AG08395 (cell line): ENCODE measurements at places on chromosomes 16 and 17.

GRCh38 chr16:85170066-85170491 is 57.8 kb upstream of the CIBAR2 start:
- no peak for DNase-seq

DNA sequence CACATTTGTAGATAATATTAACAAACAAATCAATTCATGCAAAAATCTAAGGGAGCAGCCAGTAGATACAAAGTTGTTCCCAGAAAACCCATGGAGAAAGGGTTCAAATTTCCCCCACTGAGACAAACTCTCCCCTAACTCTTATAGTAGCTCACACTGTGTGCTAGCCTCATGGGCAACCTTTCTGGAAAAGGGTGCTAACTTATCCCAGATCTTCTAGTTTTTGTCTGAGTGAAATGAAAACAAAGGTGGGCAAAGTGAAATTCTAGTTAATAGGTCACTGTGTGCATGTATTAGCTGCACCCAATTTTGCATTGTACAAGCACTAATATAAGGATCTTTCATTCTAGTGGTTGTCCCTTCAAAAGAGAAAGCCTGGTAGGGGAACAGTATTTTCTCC is 9.9 kb upstream of the USP32 start:
- no peak for DNase-seq

GRCh38 chr17:6334386-6334785 is 100.5 kb downstream of the AIPL1 start:
- no peak for DNase-seq

- no peak for DNase-seq
Measured at GRCh38 chr16:1620391-1620790, 8.2 kb downstream of the CRAMP1 start.

DNA sequence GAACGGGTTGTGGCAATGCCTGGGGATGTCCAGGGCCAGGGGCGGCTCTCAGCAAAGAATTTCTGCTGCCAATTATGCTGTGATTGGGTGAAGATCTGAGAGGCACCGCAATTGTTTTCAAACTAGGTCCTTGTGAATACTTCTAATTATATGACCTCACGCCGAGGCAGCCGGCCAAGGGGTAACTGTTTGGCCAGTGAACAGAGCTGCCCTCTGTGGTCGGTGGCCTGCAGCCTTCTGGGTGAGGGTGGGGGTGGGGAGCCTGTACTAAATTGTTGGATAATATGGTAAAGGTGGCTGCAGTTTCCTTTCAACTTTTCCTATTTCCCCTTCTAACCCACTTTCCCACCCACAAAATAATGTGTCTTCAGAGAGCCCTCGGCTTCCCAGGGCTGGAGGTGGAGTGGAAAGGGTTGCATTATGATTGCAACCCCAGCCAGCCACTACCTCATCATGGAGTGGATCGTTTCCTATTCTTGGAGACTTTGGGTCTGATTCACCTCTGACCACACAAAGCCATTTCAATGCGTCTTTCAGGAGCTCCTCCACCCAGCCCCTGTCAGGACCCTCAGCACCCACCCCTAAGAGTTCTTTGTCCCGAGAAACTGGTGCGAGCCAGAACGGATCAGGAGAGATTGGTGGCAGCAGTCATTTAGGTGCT is 2.0 kb upstream of the DNAI2 start:
- DNase-seq: no peak

- no peak for DNase-seq
Measured at GRCh38 chr17:73401911-73402310, 90.1 kb upstream of the CDC42EP4 start.

GRCh38 chr17:4858882-4859260 is 25.7 kb downstream of the MINK1 start:
- peak; percentile 20 for DNase-seq

- DNase-seq: no peak
Measured at GRCh38 chr16:62872339-62872738, 836.1 kb upstream of the CDH8 start.

DNA sequence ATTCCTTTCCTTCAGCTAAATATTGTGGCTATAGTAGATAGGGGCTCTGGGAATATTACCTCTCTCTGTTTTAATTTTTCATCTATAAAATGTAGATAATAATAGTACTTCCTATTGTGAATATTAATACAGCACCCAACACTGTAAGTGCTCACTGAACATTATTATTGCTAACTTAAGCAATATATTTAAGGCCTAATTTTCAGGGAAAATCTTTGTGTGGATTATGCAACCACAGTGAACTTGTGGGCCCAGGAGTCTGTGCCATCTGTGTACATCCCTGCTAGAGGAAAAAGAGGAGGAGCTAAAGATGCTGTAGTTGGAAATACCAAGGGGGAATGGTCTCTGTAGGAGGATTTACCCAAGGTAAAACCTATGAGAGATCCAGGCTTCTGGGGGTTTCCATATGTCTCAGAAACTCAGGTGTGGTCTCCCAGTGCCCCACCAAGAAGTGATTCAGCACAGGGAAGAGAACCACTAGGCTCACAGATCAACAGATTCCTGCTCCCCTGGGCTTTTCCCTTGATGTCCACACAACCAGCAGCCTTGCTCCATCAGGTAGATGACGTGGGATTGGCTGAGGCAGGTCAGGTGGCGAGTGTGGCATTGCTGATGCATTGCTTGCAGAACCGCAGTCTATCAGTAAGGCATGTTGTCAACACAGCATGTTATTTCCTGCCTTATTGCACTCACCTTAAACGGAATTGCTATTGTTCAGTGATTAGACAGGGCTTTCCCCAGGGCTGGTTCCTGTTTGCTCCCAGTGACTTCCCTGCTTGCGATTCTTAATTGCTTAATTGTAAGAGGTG is 1.6 kb upstream of the N4BP1 start:
- DNase-seq: no peak

DNA sequence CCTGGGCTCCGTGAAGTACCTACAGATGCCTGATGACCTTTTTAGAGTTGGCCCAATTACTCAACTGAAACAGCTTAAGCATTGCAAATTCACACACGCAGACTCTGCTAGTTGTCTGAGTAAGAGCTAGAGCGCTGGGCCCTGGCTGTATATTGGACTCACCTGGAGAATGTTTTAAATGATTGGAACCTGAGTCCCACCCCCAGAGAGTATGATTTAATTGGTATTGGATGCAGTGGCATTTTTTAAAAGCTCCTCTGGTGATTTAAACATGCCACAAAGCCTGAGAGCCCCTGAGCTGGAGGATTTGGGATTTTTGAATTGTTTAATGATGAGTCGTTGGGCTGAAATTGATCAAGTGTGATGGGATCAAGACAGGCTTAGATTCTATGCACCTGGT is 143.9 kb upstream of the SDK2 start:
- no peak for DNase-seq

DNA sequence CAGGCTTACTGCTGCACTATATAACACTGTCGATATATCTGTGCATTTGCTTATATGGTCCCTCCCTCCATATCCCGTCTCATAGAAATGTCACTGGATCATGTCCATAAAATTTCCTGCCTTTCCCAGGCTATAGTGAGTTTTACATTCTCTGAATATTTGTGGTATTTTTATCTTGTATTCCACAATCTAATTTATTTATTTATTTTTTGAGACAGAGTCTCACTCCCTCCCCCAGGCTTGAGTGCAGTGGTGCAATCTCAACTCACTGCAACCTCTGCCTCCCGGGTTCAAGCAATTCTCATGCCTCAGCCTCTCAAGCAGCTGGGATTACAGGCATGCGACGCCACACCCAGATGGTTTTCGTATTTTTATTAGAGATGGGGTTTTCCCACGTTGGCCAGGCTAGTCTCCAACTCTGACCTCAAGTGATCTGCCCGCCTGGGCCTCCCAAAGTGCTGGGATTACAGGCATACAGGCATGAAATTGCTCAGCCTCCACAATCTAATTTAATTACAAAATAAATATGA is 12.9 kb downstream of the TRIM37 start:
- peak; percentile 73 for DNase-seq

DNA sequence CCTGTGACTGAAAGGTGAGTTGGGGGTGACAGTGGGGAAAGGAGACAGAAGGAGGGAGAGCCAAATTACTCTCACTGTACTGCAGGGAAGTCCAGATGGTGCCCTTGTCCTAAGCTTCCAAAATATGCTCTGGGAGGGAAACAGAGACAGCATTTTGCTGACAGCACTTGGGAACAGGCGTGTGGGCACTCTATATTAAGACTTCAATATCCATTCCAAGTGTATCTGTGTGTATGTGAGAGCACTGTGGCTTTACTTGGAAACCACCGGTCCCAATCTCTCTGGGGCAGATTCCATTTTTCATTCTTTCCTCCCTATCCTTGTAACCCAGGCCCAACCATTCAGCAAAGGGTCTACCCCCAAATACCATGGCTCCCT is 407.3 kb downstream of the UTP18 start:
- no peak for DNase-seq

GRCh38 chr17:1196946-1197345 is 17.2 kb upstream of the ABR start:
- no peak for DNase-seq

GRCh38 chr16:89905511-89906139 is 13.0 kb upstream of the MC1R start:
- no peak for DNase-seq

- DNase-seq: no peak
Measured at GRCh38 chr17:10118788-10119130, 79.6 kb downstream of the GAS7 start.

DNA sequence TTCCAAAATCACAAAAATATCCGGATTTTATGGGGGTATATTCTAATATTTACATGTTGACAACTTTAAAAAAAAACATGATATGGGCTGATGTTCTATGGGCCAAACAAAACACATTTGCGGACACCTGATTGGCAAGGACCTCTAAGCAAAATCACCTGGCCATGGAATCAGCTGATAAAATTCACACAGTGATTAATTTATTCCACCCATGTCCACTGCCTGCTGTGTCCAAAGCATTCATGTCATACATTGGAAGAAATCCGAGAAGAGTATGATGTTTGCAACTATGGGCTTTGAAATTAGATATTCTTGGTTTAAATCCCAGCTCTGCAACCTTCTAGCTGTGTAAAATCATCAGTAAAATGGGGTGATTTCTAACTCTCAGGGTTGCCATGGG is 538.7 kb downstream of the HAPSTR1 start:
- DNase-seq: no peak

GRCh38 chr17:38982858-38983746 is 15.9 kb upstream of the FBXO47 start:
- peak; percentile 68 for DNase-seq

DNA sequence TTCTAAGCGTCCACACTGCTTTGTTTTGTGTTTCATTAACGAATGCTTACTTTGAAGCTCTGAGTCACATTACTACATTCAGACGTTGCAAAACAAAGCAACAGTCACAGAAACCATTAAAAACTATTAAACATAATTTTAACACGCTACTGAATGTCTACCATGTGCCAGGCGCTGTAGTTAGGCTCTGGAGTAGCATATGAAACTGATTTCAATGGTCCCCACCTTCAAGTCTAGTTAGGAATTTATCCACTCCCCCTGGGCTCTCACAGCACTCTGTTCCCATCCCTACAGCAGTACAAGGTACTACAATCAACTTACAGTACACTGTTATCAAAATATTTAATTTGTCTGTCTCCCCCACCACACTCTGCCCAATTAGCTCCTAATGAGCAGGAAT is 631 bp downstream of the UTP6 start:
- peak; percentile 24 for DNase-seq

DNA sequence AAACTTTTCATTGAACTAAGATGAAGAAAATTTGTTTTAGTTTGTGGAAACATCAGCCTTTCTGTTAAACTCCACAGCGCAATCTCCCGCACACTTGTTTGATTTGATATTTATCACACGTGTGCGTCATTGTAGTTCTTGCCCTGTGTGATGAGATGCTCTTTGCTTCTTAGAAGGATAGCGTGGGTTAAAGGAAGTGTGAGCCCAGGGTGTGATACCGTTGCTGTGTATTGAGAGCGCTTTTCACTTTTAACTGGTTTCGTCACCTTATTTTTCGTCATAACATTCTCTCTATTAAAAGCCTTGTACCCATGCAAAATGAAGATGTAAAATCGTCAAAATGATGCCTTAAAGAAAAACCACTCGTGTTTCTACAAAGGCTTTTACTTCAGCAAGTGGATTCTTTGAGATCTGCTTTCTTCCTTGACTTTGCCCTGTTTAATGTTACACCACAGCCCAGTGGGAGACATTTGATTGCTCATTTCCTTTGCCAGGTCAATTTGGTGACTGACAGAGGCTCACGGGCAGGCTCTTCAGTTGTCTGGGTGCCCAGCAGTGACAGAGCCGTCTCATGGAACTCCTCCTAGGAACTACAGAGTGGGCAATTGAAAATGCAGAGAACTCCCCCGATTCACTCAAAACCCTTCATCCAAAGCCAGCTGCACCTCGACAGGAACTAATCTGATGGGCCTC is 61.1 kb downstream of the RPA1 start:
- DNase-seq: no peak
